ENCODE measurements at places on chromosomes 12 and 14. TPM values are rescaled to one million over a fixed set of nuclear protein-coding genes. Genes with fewer than 3 reads are reported as not detected.

The TMCC3 gene
- total RNA-seq: 0.49 TPM

The TOMM20L gene
- total RNA-seq: not detected

The CD163L1 gene
- total RNA-seq: 1.5 TPM

The KIF5A gene
- total RNA-seq: 2.1 TPM

The PIWIL1 gene
- not detected for total RNA-seq

The KRT72 gene
- not detected for total RNA-seq

DNA sequence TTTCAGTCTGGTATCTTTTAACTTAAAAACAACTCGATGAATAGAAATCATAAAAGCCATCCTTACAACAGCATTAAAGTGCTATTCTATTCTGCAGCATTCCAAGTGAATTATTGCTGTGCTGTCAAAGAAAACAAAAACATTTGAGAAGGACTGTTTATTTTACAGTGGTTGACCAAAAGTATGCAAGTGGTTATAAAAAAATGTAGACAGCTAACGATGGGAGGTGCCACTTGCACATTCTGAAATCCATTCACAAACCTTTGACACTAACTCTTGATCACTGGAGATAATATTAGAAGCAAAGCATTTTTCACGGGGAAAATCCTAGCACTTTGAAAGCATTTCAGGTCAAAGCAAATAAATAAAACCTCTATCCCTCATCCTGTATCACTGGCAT lies 55.6 kb downstream of the HMGA2 start:
- peaks cover 66% of the 10 kb centered on the region for H3K4me1 ChIP-seq
- peaks cover 8% of the 10 kb centered on the region for H3K36me3 ChIP-seq
- no peaks in the 10 kb centered on the region for H3K27me3 ChIP-seq
- H3K4me3 ChIP-seq: no peak overlapping the region
- H3K27ac ChIP-seq: peak overlapping the region; percentile 0

DNA sequence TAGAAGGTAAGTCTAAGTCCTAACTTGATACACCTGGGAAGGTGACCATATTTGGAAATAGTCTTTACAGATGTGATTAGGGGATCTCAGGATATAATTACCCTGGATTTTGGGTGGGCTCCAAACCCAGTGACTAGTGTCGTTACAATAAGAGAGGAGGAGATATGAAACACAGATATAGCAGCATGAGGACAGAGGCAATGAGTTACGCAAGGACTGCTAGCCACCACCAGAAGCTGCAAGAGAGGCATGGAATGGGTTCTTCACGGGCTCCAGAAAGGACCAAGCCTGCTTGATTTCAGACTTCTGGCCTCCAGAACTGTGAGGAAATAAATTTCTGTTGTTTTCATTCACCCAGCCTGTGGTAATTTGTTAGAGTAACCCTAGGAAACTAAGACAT lies 28.6 kb downstream of the FGFR1OP2 start:
- H3K4me1 ChIP-seq: no peaks in the 10 kb centered on the region
- no peaks in the 10 kb centered on the region for H3K27me3 ChIP-seq
- peaks cover 15% of the 10 kb centered on the region for H3K36me3 ChIP-seq
- H3K27ac ChIP-seq: no peak overlapping the region

DNA sequence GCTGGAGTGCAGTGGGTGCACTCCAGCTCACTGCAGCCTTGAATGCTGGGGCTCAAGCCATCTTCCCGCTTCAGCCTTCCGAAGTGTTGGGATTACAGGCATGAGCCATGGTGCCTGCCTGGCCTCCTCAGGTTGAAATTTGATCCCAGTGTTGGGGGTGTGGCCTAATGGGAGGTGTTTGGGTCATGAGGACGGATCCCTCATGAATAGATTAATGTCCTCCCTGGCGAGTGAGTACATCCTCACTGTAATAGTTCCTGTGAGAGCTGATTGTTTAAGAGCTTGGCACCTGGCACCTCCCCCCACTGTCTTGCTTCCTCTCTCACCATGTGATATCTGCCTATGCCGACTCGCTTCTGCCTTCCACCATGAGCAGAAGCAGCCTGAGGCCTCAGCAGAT lies 84.7 kb downstream of the TSPAN9 start:
- no peaks in the 10 kb centered on the region for H3K27me3 ChIP-seq
- DNase-seq: peak; percentile 44
- peaks cover 37% of the 10 kb centered on the region for H3K4me1 ChIP-seq
- H3K27ac ChIP-seq: no peak overlapping the region
- no peak overlapping the region for H3K4me3 ChIP-seq

- no peak for DNase-seq
- no peak overlapping the region for H3K4me3 ChIP-seq
- no peaks in the 10 kb centered on the region for H3K4me1 ChIP-seq
- H3K27me3 ChIP-seq: no peaks in the 10 kb centered on the region
- no peaks in the 10 kb centered on the region for H3K36me3 ChIP-seq
Observed at GRCh38 chr14:25557466-25557865, 507.5 kb upstream of the STXBP6 start.

DNA sequence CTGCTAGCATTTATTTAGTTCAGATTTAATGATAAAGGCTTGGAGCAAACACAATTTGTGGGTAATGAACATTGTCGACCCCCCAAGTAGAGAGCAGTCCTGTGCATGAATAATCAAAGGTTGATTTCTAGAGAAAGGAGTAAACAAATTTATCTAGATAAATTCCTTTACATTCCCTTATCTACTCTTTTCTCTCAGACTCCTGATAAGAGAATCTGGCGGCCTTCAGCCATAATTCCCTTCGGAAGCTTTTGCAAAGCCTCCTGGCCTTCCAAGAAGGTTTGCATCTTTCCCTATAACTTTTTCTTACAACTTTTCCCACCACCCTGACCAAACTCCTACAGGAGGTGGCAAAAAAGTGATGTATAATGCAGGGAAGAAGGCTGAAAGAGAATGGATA lies 42.1 kb downstream of the TMTC3 start:
- H3K27me3 ChIP-seq: no peaks in the 10 kb centered on the region
- no peaks in the 10 kb centered on the region for H3K4me1 ChIP-seq
- H3K4me3 ChIP-seq: no peak overlapping the region
- DNase-seq: no peak
- no peaks in the 10 kb centered on the region for H3K36me3 ChIP-seq

DNA sequence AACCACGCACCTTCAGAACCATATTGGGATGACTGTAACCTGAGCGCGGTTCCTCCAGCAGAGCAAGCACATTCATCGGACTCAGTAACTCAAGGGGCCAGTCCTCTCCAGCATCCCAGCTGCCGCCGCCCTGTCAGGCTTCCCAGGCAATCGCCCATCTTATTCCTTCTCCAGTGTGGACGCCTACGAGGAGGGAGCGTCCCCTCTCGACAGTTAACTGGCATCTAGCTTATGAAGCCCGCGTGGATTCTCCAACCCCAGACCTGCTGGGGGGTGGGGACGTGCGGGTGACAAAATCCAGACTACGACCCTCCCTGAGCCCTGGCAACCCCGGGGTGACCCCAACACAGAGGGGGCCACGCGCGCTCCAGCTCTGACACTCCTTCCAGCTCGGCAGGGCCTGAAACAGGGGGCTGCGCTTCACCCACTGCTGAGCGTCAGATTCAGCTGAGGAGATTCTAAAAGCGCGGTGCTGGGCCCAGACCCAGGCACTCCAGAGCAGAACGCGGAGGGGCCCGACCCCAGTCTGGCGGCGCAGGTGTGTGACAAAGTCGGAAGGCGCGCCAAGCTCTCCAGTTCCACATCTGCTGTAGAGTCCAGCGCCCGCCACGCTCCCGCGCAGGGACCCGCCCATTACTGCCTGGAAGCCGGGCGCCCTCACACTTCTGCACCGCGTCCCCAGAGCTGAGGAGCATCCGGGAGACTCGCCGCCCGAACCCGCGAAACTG lies 43.9 kb upstream of the ESR2 start:
- peak overlapping the region; percentile 94 for H3K27ac ChIP-seq
- no peaks in the 10 kb centered on the region for H3K27me3 ChIP-seq
- peak overlapping the region; percentile 79 for H3K4me3 ChIP-seq
- peak; percentile 76 for DNase-seq
- no peaks in the 10 kb centered on the region for H3K36me3 ChIP-seq

GRCh38 chr14:22122829-22123560 lies 449.4 kb upstream of the OR4E1 start:
- no peak overlapping the region for H3K27ac ChIP-seq
- peaks cover 3% of the 10 kb centered on the region for H3K4me1 ChIP-seq
- no peaks in the 10 kb centered on the region for H3K36me3 ChIP-seq
- no peak overlapping the region for H3K4me3 ChIP-seq
- peaks cover 3% of the 10 kb centered on the region for H3K27me3 ChIP-seq
- DNase-seq: no peak

DNA sequence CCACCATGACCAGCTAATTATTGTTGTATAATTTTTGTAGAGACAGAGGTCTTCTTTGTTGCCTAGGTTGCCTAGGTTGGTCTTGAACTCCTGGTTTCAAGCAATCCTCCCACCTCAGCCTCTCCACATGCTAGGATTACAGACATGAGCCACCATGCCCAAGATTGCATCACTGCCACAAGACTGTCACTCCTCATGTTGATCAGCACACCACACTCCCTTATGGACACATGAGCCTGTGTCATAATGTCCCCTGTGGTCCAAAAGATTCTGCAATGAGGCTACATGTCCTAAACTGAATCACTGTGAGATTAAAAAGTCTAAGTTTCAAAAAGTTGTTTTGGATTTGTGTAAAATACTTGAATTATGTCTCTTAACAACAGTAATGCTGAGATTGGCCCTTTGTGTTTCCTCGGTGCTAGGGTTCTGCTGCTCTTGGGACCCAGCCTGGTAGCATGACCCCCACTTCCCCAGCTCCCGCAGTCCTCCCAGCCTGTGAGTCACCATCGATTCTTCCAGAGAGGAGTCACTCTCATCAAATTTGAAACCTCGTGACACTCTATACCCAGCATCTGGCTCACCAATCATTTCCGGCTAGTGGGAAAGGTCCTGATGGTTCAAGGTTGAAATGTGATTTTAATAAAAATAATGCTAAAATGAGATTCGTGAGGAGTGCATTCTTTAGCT lies 890.9 kb downstream of the VRK1 start:
- no peak overlapping the region for H3K27ac ChIP-seq
- no peak for DNase-seq
- H3K4me3 ChIP-seq: no peak overlapping the region
- H3K36me3 ChIP-seq: no peaks in the 10 kb centered on the region
- no peaks in the 10 kb centered on the region for H3K27me3 ChIP-seq

DNA sequence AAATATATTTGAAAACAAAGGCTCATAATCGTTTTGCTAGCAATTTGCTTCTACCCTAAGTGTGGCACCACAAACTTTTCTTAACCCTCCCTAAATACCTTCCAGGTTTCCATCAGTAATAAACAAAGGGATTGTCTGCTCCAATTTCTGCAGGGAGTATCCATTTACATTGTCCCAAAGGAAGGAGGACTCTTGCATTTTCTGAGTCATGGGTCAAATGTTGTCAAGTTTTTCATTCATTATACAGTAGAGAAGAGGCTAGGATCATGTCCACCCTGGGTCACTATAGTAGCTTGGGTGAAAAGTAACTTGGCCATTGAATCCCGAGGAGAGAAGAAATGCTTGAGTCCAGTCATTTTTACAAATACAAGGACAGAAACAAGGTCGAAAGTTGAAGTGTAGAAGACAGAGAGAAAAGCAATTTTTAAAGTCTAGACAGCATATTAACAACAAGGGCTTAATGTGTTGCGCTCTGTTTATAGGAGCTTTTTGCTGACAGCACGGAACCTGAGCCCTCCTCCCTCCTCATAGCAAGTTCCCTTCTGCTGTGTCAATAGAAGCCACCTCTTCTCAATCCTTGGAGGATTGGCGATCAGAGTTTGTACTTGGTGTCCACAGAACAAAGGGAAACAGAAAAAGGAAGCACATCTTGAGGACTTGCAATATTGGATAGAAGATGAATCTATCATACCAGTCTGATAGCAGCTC lies 53.1 kb downstream of the TMEM30B start:
- H3K4me1 ChIP-seq: peaks cover 14% of the 10 kb centered on the region
- no peaks in the 10 kb centered on the region for H3K36me3 ChIP-seq
- no peak for DNase-seq
- H3K4me3 ChIP-seq: no peak overlapping the region

DNA sequence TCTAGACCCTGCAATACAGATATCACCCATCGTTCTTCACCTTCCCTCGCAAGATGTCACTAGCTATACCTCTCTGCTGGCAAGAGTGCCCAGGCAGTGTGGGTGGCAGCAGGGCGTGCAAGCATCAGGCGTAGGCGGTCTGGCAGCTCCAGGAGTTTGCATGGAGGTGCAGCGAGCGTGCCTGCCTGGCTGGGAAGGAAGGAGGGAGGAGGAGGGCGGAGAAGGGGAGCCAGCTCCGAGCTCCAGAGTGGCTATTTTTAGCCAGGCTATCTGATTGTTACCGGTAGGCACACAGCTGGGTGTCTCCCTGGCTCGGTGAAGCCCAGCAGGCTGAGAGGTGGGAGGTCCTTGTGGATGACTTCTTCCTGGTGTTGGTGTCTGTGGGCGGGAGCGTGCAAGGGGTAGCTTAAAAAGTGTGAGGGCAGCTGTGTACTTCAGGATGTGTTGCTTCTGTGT lies 6.2 kb downstream of the FOXJ2 start:
- peak overlapping the region; percentile 30 for H3K4me3 ChIP-seq
- peak overlapping the region; percentile 56 for H3K27ac ChIP-seq
- H3K27me3 ChIP-seq: no peaks in the 10 kb centered on the region
- H3K4me1 ChIP-seq: peaks cover 32% of the 10 kb centered on the region
- H3K36me3 ChIP-seq: peaks cover 27% of the 10 kb centered on the region
- peak; percentile 75 for DNase-seq

- no peak overlapping the region for H3K4me3 ChIP-seq
- no peaks in the 10 kb centered on the region for H3K27me3 ChIP-seq
- no peaks in the 10 kb centered on the region for H3K36me3 ChIP-seq
- no peaks in the 10 kb centered on the region for H3K4me1 ChIP-seq
- H3K27ac ChIP-seq: no peak overlapping the region
Observed at GRCh38 chr14:104870368-104871144, 5.5 kb downstream of the CEP170B start.

DNA sequence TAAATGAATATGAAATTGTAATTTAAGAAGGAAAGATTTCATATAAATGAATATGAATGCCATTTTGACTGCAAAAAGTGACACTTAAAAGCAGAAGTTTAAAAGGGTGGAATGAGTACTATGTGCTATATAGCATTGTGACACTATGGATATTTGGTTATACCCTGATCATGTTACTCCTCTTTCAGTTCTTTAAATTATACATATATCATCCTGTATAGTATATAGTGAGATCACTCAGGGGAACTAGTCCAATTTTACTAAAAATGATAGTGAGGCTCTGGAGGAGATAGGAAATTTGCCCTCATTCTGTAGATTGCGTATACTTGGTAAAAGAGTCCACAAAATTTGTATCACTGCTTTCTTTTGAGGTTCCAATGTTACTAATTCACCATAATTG lies 155.7 kb upstream of the BTG1 start:
- H3K4me3 ChIP-seq: no peak overlapping the region
- H3K36me3 ChIP-seq: no peaks in the 10 kb centered on the region
- DNase-seq: no peak
- H3K4me1 ChIP-seq: peaks cover 33% of the 10 kb centered on the region
- no peak overlapping the region for H3K27ac ChIP-seq

DNA sequence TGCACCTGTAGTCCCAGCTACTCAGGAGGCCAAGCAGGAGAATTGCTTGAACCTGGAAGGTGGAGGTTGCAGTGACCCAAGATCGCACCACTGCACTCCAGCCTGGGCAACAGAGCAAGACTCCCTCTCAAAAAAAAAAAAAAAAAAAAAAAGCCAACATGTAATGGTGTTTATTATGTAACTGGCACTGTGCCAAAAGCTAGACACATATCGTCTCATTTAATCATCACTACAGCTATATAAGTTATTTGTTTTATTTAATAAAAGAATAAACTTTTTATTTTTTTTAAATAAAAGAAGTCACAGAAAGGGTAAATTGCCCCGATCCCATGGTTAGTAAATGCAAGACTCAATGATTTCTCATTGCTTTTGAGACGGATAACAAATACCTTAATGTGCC lies 76.9 kb downstream of the PTCSC3 start:
- H3K36me3 ChIP-seq: no peaks in the 10 kb centered on the region
- H3K27ac ChIP-seq: no peak overlapping the region
- no peak overlapping the region for H3K4me3 ChIP-seq
- H3K4me1 ChIP-seq: no peaks in the 10 kb centered on the region

All from A673 (cell line).